Activated CD8-positive, alpha-beta memory T cell treated with anti-CD3 and anti-CD28 coated beads, Interleukin-2, amount 50 U/mL, for 48 hours (primary cell): ENCODE measurements at places on chromosomes 12 and 14.

DNA sequence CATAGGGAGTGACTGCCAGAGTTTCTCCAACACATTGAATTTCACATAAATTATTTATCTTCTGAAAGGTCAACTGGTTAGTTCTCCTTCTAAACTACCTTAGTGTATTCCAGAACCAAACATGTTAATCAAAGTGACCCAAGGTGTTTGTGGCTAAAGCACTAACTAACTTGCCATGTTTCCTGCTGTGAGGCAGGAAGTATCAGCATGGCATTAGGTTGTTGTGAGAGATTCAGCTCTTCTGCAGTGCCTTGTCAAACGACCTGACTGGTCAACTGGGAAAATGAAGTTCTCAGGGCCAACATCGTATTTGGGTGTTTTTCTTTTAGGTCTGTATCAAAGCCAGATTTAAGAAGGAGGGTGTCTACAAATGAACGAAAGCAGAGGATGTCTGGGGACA lies 448.1 kb downstream of the APAF1 start:
- DNase-seq = no peak

- no peak for DNase-seq
Measured at GRCh38 chr14:20306079-20306423, 300 bp upstream of the TTC5 start.

DNA sequence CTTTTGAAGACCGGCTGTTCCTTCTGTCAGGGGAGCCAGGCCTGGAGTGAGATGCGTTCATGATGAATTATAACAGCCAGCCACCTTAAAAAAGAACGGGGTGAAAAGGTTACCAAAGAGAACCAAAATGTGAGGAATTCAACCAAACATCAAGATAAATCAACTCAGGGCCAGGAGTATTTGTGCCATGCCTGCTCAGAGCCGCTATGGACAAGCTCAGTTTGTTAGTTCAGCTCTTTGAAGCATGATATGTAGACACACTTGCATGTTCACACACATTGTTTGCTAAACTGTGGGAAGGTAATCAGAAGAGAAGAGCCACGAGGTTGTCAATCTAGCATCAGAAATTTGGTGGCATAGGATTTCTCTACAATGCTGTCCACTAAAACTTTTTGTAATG lies 367.4 kb upstream of the TBX3 start:
- DNase-seq = no peak

GRCh38 chr14:55051165-55051422 lies 353 bp upstream of the MAPK1IP1L start:
- DNase-seq = no peak

- DNase-seq = no peak
Measured at GRCh38 chr14:34425095-34425851, 36.8 kb downstream of the SPTSSA start.

GRCh38 chr12:50055831-50056638 lies 1.4 kb upstream of the ASIC1 start:
- DNase-seq = peak; percentile 80

- DNase-seq = no peak
Measured at GRCh38 chr12:3046441-3047200, 30.6 kb upstream of the TSPAN9 start.

DNA sequence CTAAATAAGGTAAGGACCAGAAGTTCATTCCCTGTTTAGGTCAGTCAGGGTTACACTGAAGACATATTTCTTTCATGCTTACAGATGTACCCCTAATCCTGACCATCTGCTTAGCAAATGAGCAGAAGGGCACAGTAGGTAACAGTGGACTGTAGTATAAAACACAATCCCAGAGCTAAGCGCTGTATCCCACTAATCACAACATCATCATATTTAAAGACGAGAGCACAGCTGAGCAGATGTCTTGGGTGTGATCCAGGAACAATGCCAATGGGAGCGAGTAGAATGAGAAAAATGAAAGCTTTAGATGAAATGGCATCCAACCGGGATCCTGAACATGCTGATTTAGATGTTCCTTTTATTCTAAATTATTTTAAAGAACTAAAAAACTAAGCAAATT lies 213.4 kb downstream of the CCER1 start:
- DNase-seq = no peak

DNA sequence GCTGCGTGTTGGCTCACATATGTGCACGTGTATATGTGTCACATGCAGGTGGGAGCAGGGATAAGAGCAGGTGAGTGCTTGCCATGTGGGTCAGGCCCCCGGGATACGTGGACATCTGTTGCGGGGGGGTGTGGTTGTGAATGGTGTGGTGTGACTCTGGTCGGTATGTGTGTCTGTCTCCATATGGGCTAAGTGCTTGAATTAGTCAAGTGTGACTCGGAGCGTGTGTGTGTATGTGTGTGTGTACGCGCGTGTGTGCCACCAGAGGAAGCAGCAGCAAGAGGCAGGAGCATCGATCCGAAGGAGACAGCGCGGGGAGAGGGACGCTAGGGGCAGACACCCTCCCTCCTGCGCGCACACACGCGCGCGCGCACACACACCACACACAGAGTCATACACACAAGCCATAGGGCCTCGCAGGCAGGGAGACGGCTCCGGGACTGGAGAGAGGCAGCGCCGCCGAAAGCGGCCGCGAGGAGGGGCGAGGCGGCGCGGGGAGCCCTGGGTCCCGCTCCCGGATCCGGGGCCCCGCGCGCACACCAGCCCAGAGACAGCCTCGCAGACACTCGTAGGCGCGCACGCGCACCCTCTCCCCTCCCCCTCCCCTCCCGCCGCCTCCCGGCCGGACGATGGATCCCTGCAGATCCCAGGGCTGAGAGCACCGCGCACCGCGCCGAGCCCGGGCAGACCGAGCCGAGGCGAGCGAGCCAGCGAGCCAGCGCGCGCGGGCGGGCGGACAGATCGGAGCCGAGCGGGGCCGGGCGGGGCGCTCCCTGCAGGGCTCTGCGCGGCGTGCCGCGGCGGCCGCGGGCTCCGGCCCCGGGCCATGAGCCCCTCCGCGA lies at the start of gene ASIC1:
Gene ASIC1 (plus strand): TSS at position 597 of the 842 bp plus-strand sequence. CDS start 1,171 bp downstream, outside the sequence.
- peak; percentile 78 for DNase-seq

GRCh38 chr14:105883066-105884005 lies 357.0 kb downstream of the TMEM121 start:
- DNase-seq = peak; percentile 35

DNA sequence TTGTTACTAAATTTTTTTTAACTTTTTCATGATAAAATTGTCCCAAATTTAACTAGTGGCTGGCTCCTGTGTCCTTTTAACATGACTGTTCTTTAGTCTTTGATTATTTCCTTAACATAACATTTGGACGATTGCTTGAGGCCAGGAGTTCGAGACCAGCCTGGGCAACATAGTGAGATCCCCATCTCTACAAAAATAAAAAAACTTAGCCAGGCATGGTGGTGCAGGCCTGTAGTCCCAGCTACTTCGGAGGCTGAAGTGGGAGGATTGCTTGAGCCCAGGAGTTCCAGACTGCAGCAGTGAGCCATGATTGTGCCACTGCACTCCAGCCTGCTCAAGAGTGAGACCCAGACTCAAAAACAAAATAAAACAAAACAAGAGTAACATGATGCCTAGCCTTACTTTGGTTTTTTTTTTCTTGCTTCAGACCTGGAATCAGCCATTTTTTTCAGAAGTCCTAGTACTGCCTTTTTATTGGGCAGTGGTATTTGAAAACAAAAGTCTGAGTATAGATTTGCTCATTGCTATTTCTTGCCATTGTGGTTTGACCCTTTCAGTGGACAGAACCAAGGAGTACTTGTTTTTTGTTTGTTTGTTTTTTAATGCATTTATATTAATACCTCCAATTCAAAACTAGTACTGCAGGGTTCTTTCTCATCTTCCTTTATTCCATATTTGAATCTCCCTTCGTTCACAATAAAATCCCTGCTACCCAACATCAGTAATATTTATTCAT lies 4.8 kb downstream of the TOGARAM1 start:
- DNase-seq = no peak

GRCh38 chr14:58846682-58847465 lies 209.1 kb downstream of the DACT1 start:
- DNase-seq = no peak

DNA sequence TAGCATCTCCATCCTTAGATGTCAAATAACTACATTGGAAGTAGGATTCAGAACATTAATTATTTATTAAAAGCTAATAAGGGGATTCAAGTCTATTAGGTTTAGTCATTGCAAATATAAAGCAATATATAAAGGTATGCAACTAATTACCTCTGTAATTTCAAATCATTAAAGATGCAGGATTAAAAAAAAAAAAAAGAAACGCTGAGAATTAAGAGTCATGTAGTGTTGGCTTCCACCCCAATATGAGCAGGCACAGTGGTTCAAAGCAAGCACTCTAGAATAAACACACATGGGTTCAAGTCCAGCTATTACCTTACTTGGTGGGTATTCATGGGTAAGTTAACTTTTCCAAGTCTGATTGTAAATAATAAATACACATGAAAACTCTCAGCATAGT lies 10.9 kb downstream of the SPTB start:
- no peak for DNase-seq

- DNase-seq = peak; percentile 90
Measured at GRCh38 chr14:75050852-75051555, at the start of gene MLH3. Gene MLH3 (minus strand): TSS chr14:75051467. CDS start chr14:75049655, 1,812 bp downstream.

DNA sequence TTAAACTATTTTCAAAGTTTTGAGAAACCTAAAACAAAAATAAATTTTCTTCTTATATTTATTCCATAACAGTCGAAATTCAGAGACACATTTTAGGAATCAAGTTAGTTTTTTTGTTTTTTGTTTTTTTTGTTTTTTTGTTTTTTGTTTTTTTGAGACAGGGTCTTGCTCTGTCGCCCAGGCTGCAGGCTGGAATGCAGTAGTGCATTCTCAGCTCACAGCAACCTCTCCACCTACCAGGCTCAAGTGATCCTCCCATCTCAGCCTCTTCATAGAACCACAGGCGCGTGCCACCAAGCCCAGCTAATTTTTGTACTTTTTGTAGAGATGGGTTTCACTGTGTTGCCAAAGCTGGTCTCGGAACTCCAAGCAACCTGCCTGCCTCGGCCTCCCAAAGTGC lies 18.5 kb upstream of the DNAAF2 start:
- DNase-seq = no peak

GRCh38 chr12:15774819-15775218 lies 14.4 kb downstream of the EPS8 start:
- no peak for DNase-seq

DNA sequence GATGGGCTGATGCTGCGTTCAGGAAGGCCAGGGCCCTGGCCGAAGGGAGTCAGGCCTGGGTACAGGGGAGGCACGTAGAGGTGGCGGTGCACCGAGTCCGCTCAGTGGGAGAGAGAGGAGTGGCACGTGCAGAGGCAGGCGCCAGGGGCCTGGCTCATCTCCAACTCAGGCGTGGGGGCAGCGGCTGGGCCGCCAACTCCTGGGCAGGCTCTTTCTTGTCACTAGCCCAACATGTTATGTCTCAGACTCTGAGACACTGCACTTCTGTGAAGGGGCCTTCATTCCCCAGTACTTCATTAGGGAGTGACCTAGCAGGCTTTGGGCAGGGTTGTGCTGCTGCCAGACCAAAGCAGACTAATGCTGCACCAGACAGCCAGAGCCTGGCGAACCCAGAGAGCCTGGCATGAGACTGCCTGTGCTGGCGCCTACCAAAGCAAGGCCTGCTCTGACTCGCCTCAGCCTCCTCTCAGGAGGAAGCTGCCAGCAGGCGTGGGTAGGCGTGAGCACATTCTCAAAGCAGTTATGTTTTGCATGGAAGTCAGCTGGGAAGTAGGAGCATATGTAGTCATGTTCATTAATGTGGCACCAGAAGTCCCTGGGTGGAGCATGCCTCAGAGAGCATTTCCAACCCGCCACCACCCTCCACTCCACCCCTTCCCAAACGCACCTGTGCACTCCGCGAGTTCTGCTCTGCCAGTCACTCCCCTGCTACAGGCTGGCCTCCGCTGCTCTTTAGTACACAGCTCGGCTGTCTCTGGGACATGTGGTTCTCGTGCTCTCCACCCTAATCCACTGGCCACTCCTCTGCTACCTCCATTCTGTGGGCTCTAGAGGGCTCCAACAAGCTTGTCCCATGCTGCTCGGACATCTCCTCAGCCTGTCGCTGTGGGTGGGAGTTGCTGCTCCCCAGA lies 9.7 kb downstream of the CKB start:
- no peak for DNase-seq

DNA sequence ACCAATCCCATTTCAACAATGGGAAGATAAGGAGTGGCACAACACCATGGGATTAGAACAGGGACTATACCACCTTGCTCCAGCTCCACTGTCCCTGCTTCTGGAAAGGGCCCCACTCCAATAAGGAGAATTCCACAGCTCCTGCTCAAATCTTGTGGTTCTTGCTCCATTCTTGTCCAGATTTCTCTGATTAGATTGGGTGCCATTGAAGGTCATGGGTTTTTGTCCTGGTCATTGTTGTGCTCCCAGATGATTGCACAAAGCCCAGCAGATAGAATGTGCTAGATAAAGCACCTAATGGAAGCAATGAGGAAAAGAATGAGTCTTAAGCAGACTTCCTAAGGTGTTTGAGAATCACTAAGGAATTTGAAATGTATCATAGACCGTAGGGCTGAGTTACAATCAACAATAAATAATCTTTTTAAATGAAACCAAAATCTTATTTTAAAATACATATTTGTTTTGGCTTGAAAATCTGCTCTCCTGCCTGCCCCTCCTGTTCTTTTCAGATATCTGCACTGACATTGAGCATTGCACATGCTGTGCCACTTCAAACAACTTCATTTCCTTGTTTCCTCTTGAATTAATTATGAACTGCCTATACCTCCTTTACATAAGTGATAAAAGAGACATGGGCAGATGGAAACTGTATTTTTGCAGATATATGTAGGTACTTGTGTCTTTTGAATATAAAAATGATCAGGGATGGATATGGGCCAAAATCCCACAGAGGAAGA lies 115.9 kb downstream of the FGD4 start:
- no peak for DNase-seq

- no peak for DNase-seq
Measured at GRCh38 chr12:95336387-95337067, 118.9 kb downstream of the VEZT start.
